ENCODE measurements at places on chromosomes 4 and X.
A peak's percentile ranks its signal among the peaks of the same experiment; 100 is the strongest.

DNA sequence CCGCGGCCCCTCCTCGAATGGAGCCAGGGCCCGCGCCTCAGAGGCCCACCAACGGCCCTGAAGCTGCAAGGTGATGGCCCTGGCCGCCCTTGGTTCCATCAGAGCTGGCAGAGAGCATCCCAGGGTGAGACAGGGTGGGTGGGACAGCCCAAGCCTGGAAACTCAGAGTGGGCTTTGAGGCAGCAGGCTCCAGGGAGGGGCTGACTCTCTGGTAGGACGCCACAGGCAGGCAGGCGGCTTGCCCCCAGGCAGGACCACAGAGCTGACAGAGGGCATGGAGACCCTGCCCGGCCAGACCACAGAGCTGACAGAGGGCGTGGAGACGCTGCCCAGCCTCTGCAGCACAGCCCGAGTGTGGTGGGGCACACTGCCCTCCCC lies 4.8 kb downstream of the MYL5 start:
- no peak for DNase-seq
- H3K4me1 ChIP-seq = peaks cover 39% of the 10 kb centered on the region
- H3K27me3 ChIP-seq = no peaks in the 10 kb centered on the region
- H3K36me3 ChIP-seq = peaks cover under 1% of the 10 kb centered on the region
- H3K27ac ChIP-seq = no peak overlapping the region

DNA sequence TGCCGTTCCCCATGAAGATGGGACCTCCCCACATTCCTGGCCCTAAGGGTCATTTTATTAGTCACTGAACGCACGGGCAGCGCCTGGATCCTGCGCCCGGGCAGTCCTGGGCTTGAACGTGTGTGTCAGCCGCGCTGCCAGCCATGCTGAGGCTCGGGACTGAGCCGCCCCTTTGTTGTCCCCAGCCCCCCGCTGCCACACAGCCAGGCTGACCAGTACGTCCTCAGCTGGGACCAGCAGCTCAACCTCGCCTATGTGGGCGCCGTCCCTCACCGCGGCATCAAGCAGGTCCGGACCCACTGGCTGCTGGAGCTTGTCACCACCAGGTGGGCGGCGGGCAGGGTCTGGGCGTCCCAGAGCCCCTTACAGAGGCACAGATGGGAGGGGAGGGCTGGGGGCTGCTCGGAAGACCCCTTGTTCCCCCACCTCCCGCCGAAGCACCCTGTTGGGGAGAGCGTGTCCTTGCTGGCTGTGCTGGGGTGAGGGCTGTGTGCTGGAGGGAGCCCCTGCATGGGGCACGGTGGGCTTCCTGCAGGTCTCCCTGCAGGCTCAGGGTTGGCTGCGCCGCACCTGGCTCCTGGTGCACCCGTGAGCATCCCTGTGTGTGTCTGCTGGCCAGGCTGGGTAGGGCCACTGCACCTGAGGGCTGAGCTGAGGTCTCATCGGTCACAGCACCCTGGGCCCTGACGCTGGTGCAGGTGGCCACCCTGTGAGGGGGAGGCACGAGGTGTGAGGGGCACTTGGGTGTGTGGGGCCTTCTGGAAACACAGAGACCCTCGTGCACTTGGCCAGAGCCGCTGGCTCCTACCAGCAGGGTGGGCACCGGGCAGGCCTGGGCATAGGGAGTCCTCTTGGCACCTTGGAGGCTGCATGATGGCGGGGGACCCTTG lies 1.0 kb downstream of the IDUA start:
- no peak for DNase-seq
- H3K36me3 ChIP-seq = peaks cover 8% of the 10 kb centered on the region
- no peak overlapping the region for H3K27ac ChIP-seq
- no peaks in the 10 kb centered on the region for H3K27me3 ChIP-seq

DNA sequence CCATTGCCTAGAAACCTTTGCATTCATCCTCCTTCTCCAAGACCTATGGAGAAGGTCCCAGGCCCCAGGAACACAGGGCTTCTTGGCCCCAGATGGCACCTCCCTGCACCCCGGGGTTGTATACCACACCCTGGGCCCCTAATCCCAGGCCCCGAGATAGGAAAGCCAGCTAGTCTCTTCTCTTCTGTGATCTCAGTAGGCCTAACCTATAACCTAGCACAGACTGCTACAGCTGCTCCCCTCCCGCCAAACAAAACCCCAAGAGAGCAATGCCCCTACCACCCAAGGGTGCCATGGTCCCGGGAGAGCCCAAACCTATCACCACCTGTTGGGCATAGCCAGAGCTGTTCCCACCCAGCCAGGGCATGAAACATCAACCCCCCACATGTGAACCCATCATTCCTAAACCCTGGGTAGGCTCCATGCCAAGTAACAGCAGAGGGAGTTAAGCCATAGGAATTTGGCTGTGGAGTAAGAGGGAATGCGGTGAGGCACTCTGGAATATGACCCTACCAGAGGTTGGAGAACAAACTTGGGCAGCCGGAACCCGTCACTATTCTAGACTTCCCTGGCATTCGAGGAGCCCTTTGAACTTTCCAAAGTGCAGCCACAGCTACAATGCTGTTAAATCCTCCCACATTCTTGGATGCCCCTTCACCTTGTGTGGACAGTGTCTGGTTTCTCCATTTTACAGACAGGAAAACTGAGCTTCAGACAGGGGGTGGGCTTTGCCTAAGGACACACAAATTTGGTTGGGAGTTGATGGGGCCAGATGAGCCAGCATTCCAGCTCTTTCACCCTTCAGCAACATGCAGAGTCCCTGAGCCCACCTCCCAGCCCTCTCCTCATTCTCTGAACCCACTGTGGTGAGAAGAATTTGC lies 10.9 kb upstream of the SASH3 start:
- H3K4me1 ChIP-seq = peaks cover 64% of the 10 kb centered on the region
- H3K27me3 ChIP-seq = no peaks in the 10 kb centered on the region
- no peak for DNase-seq
- peak overlapping the region; percentile 80 for H3K27ac ChIP-seq
- no peak overlapping the region for H3K4me3 ChIP-seq

GRCh38 chr4:40662962-40663604 lies 33.4 kb upstream of the RBM47 start:
- no peak overlapping the region for H3K27ac ChIP-seq
- H3K4me1 ChIP-seq = no peaks in the 10 kb centered on the region
- no peak for DNase-seq
- H3K36me3 ChIP-seq = no peaks in the 10 kb centered on the region

DNA sequence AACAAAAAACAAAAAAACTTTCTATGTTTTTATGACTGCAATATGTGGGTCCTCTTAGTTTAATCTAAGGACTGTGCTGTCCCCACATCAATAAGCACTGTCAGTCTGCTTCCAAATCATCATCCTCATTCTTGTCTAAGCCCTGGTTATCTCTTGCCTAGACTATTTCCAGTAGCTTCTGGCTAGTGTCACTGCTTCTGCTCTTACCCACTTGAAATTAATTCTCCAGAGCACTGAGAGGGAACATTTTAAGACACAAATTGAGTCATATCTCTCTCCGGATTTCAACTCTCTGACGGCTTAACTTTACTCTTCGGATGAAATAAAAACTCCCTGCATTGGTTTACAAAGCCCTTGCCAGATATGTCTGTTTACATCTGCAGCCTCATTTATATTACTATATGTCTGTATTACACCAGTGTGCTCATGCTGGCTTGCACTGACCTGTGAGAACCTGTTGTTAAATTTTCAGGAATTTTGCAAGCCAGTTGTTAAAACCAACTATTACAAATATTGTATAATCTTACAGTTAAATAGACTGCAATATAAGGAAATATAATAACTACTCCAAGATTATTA lies 345.9 kb downstream of the ADGRL3 start:
- DNase-seq = no peak
- no peak overlapping the region for H3K27ac ChIP-seq
- H3K4me1 ChIP-seq = no peaks in the 10 kb centered on the region
- H3K4me3 ChIP-seq = no peak overlapping the region

- no peak overlapping the region for H3K27ac ChIP-seq
- no peaks in the 10 kb centered on the region for H3K4me1 ChIP-seq
- H3K27me3 ChIP-seq = no peaks in the 10 kb centered on the region
- no peak for DNase-seq
- no peak overlapping the region for H3K4me3 ChIP-seq
Measured at GRCh38 chr4:182715548-182715947, 201.6 kb downstream of the DCTD start.

DNA sequence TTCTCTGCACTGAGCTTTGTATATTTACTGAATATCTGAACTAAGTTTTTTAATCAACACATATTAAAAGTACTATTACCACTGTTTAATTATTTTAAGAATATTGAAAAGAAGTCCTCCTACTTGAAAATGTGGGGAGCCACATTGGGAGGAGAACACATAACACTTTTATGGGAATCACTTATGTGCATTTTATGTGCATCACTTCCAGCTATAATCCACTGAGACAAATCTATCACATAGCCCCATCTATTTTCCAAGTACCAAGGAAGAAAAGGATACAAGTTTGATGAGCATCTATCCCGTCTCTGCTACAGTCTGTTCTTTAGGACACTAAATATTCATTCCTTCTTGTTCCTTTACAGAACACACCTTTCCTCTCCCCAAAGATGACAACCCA lies 87.2 kb downstream of the IQCM start:
- no peak overlapping the region for H3K27ac ChIP-seq
- no peaks in the 10 kb centered on the region for H3K4me1 ChIP-seq
- H3K36me3 ChIP-seq = no peaks in the 10 kb centered on the region
- no peak for DNase-seq

GRCh38 chr4:158912390-158912789 lies 143.6 kb downstream of the FNIP2 start:
- peaks cover 12% of the 10 kb centered on the region for H3K27me3 ChIP-seq
- no peak overlapping the region for H3K4me3 ChIP-seq
- DNase-seq = no peak

GRCh38 chr4:636628-637159 lies 11.3 kb downstream of the PDE6B start:
- H3K27me3 ChIP-seq = peaks cover 5% of the 10 kb centered on the region
- no peaks in the 10 kb centered on the region for H3K36me3 ChIP-seq
- no peaks in the 10 kb centered on the region for H3K4me1 ChIP-seq
- H3K4me3 ChIP-seq = no peak overlapping the region

DNA sequence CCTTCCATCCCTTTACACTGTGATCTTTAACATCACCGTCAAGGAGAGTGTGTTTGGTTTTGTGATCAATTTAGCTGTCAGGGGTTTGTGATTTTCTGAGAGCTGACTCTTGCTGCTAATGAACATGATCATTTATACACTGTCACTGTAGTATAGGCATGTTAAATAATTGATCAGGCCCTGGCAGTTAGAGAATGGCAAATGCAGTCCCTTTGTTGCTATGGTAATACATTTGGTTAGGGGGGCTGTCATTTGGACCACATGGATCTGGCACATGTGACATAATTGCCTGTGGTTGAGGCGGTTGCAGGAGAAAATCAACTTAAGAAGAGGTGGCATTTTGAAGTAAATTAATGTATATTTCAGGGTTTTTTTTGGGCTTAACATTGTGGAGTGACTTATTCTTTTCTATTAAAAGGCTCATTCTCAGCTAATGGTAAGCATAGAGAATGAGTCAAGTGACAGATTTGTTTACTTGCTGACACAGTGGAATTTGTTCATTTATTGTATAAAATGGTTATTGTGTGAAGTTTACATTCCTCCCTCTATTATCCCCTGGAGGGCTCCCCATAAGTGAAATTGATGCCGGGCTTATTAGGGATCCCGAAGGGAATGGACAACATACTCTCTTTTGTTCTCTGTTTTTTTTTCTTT lies 114.0 kb downstream of the FHIP1A start:
- DNase-seq = no peak
- no peak overlapping the region for H3K4me3 ChIP-seq
- H3K27me3 ChIP-seq = peaks cover 3% of the 10 kb centered on the region

DNA sequence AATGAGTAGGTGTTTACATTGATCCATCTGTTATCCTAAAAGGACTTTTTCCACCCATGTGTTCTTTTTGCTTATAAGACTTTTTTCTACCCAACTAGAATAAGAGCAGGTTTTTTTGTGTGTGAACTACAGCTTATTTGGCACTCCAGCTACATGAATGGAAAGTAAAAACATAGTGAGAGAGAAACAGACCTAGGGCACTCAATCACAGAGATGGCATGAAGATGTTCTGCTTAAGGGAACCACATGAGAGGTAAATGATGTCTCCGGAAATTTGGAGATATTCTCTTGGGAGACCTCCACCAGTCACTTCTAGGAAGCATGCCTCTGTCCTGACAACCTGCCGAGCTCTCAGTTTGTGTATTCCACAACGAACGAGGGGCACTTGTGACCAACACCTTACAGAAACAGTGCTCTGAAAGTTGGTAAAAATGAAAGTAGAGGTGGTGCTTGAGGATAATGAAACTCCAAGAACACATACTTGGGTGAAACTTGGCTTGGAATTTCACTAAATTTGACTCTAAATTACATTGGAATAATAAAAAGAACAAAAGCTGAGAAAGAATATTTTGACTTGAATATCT lies 788.4 kb upstream of the GALNTL6 start:
- H3K36me3 ChIP-seq = no peaks in the 10 kb centered on the region
- DNase-seq = no peak
- no peaks in the 10 kb centered on the region for H3K27me3 ChIP-seq
- H3K4me3 ChIP-seq = no peak overlapping the region
- H3K27ac ChIP-seq = no peak overlapping the region

- peaks cover 14% of the 10 kb centered on the region for H3K27me3 ChIP-seq
- peaks cover 9% of the 10 kb centered on the region for H3K36me3 ChIP-seq
- DNase-seq = no peak
- H3K27ac ChIP-seq = peak overlapping the region; percentile 76
- H3K4me1 ChIP-seq = peaks cover 32% of the 10 kb centered on the region
Measured at GRCh38 chr4:123399627-123400358, 3.2 kb downstream of the SPRY1 start.

DNA sequence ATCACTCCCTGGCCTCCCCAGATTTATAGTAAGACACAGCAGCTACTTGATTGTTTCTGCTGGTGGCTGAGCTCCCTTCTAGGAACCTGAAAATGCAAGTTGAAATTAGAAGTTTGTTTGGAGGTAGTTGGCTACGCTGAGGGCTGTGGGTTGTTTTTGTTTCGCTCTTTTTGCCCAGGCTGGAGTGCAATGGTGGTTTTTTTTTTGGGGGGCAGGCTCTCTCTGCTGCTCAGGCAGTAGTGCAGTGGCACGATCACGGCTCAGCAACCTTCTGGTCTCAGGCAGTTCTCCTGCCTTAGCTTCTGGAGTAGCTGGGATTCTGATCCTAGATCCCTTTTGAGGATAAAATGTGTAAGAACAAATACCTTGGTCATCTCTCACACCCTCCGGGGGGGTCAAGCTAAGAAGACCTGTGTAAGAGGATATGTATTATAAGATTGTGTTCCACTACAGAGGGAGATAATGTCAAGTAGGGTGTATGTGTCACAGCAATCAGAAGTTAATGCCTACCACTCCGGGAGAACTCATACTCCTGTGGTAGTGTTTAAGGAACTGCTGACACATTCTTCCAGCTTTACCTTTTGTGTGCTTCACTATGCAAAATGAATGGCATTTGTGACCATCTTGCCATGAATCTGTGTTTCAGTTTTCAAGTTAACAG lies 9.7 kb downstream of the JADE1 start:
- H3K4me3 ChIP-seq = no peak overlapping the region
- peaks cover 19% of the 10 kb centered on the region for H3K36me3 ChIP-seq
- no peak for DNase-seq
- no peaks in the 10 kb centered on the region for H3K27me3 ChIP-seq
- peaks cover 33% of the 10 kb centered on the region for H3K4me1 ChIP-seq

- no peak overlapping the region for H3K4me3 ChIP-seq
- H3K36me3 ChIP-seq = no peaks in the 10 kb centered on the region
- no peak overlapping the region for H3K27ac ChIP-seq
- no peaks in the 10 kb centered on the region for H3K27me3 ChIP-seq
- no peaks in the 10 kb centered on the region for H3K4me1 ChIP-seq
Measured at GRCh38 chr4:181528570-181529184, 714.5 kb upstream of the TENM3 start.

All from activated B cell treated with CpG ODN at 0.5 μM for 24 hours (primary cell).